ENCODE measurements at places on chromosomes 4 and X.

GRCh38 chr4:108793415-108793814 is 30.6 kb upstream of the ETNPPL start:
- no peak for DNase-seq

- DNase-seq = no peak
Observed at GRCh38 chrX:132267392-132267791, 48.1 kb upstream of the RAP2C start.

- DNase-seq = no peak
Observed at GRCh38 chrX:109187473-109188168, 294.3 kb downstream of the GUCY2F start.

DNA sequence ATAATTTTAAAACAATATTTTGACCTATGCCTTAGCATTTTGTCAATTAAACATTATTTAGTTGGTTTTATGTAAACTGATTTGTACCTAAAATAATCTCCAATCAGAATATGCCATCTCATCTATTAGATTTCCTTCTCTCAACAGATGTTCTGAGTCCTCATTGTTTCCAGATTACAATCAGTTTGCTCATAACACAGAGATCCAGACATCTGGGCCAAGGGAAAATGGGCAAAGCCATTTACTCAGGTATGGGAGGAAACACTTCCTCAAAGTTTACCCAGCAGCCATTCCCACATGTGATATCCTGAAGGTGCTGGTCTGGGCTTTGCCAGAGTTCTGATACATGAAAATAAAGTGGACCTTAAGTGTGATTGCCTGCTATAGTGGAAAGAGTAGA is 217.9 kb upstream of the GPC4 start:
- DNase-seq = no peak

- DNase-seq = no peak
Observed at GRCh38 chr4:78951862-78952472, 12.7 kb upstream of the PAQR3 start.

DNA sequence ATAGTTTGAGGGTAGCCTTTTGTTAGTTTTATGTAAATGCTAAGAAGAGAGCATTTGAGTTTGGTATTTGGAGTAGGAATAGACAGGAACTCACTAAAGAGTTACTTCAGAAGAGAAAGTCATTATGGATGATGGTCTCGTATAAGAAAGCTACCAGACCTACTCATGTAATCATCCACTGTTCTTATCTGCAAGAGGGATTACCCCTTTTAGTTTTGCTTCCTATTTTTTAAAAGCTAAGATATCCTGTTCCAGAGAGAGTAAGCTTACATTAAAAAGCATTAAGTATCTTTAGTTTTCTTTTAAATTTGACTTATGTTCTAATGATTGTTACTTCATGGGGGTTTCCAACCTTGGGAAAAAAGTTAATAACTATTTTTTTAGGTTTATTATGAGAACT is 12.5 kb upstream of the ART3 start:
- no peak for DNase-seq

DNA sequence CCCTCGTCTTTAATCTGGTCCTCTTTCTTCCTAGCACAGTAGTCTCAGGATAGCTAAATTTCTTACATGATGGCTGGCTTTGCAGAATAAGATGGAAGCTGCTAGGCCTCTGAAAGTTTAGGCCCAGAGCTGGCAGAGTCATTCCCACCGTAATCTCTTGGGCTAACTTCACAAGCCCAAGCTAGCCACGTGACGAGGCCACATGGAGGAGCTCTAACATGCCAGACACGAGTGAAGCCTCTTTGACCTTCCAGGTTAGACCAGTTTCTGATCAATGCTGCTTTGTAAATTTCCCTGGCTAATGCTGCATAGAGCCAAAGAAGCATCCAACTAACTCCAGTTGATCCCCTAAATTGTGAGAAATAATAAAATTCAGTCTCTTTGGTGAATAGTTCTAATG is 9.5 kb upstream of the CENPE start:
- DNase-seq = no peak

DNA sequence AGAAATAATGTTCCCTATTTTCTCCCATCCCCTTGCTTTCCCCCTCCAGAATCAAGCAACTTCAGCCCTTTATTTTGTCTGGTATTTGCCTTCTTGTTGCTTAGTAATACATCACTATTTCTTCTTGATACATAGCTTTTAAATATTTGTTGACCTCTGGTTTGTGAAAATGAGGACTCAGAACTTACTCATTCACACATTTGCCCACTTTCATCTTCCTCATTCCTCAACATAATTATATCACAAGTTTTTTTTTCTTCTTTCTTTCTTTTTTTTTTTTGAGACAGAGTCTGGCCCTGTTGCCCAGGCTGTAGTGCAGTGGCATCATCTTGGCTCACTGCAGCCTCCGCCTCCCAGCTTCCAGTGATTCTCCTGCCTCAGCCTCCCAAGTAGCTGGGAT is 28.9 kb upstream of the NDUFC1 start:
- DNase-seq = no peak

DNA sequence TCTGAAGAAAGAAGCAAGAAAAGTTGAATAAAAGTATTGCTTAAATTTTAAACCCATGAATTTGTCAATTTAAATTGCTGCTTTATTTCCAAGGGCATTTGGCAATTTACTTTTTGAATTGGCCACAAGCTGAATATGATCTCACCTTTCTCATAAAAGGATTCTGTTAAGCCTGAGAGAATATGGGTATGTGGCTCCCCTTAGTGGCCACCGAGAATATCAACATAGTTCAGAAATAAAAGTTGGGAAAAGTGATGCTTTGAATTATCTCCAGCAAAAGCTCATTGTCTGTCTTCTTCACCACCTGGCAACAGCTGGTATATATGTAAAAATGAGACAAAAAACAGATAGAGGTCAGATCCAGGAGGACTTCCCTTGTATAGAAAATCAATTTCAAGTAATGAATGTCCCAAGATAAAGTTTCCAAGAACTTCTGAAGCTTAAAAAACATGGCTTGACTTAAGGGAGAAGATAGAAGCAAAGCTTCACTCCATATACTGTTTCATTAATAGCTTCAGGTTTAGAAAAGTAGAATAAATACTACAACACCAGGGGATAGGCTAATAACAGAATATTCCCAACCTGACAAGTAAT is 290.7 kb upstream of the FAM241A start:
- no peak for DNase-seq

GRCh38 chrX:39304746-39305145 is 503.5 kb downstream of the MID1IP1 start:
- DNase-seq = no peak

- DNase-seq = no peak
Observed at GRCh38 chr4:166600264-166600663, 634.0 kb downstream of the SPOCK3 start.

GRCh38 chrX:46642145-46642544 is 68.6 kb downstream of the CHST7 start:
- DNase-seq = no peak

DNA sequence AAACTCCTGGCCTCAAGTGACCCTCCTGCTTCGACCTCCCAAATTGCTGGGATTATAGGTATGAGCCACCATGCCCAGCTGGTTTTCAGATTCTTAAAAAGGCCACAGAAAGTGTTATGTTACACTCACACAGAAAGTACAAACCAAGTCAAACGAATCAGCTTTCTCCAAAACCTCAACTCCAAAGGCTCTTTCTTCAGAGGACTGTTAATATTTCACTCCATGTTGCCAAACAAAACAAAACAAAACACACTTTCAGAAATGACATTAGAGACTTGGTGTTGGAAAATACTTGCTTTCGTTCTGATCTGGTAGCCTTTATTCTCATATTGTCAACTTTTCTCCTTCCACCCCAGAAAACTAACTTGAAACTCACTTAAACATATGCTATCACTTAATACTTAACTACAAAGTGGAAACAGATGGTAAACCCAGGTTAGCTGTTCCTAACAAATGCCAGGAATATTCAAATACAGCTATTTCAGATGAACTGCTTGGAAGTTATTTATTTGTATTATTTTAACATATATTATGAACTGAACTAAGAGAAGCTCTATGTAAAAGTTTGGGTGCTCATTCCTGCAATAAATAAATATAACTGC is 34.7 kb downstream of the RLIM start:
- DNase-seq = no peak

DNA sequence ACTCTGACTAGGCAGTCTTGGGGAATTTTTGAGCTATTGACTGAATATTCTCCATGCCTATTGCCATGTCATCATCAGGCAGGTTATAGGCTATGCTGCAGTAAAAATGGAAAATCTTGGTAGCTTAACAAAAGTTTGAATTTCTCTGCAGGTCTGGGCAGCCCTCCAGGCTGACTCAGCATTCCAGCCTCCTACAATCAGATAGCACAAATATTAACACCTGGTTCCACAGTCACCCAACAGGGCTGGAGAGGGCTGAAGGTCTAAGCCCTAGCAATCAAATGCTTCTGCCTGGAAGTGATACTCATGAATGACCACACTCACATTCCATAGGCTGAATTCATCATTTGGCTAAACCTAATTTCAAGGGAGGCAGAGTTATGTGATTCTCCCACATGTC is 9.6 kb upstream of the PPP3CA start:
- no peak for DNase-seq

GRCh38 chr4:39626261-39626660 is 12.4 kb downstream of the SMIM14 start:
- DNase-seq = no peak

GRCh38 chrX:115183980-115184379 is 5.2 kb upstream of the RBMXL3 start:
- no peak for DNase-seq

GRCh38 chrX:96752781-96753180 is 68.1 kb downstream of the DIAPH2 start:
- DNase-seq = no peak

GRCh38 chrX:66633541-66633940 is 5.3 kb downstream of the EDA2R start:
- DNase-seq = no peak

GRCh38 chr4:164509951-164510350 is 244.0 kb upstream of the SMIM31 start:
- no peak for DNase-seq

- DNase-seq = no peak
Observed at GRCh38 chrX:69070949-69071650, 94.2 kb downstream of the PJA1 start.

DNA sequence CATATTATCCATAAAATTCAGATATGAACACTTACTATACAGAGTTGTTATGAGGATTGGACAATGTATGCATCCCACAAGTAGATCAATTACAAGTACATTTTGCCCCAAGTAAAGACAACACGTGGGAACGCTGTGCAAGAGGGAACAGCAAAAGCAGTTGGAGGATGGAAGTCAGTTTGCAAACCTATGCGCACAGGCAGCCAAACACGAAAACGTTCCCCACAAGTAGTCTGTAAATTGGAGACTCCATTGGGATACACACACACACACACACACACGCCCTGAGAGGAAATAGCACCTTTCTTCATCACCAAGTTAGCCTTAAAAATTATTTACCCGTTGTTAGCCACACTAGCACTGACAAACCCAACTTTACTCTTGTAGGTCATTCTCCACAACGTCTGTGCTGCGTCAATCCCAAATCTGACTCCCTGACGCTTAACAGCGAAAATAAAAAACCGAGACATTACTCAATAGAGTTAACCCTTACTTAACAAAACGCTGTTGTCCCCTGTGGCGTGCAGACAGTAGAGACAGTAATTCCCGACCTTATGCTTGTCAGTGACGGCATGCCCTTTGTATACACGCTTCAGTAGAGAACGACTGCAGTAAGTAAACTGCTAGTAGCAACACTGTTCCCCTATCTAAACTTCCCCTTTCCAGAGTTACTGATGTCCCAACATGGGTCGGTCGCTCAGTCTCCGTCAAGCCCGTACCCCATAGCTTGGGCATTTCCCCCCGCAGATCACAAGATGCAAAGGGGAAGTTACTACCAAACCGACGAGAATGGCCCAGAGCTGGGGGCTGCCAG is 730 bp downstream of the MANBA start:
- DNase-seq = no peak

- peak; percentile 2 for DNase-seq
Observed at GRCh38 chrX:130165181-130165702, 399 bp downstream of the AIFM1 start.

DNA sequence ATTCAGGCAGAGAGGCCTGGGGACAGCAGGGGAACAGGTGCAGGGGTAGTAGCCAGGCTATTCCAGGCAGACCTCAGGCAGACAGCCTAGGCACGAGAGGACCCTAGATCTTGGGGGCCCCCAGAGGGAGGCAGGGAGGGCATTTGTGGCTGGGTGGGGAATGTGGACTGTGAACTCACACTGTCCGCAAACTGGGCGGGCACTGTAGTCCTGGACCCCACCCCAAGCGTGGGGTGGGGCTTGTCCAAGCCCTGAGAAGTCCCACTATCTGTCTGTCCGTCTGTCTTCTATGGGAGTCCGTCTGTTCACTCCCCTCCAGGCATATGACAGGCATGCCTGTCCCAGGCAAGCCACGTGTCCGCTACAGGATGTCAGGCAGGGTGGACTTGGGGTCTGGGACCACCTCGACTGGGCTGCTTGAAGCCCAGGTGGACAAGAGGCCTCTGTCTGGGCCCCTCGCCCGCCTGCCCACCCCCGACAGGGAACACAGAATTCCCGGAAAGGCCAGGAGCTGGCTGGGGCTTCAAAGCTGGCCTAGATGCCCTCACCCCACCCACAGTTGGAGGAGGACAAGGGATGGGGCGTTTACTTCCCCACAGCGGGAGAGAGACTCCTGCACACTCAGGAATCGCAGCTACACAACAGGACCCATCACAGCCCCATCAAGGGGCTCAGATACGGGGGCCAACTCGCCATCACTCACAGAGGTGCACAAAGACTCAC is at the start of gene SLC38A5:
SLC38A5 (minus strand) TSS at position 151 of the 723 bp plus-strand sequence. CDS start 2,336 bp downstream, outside the sequence.
- no peak for DNase-seq

- DNase-seq = no peak
Observed at GRCh38 chr4:127229855-127230608, 402.7 kb upstream of the INTU start.

DNA sequence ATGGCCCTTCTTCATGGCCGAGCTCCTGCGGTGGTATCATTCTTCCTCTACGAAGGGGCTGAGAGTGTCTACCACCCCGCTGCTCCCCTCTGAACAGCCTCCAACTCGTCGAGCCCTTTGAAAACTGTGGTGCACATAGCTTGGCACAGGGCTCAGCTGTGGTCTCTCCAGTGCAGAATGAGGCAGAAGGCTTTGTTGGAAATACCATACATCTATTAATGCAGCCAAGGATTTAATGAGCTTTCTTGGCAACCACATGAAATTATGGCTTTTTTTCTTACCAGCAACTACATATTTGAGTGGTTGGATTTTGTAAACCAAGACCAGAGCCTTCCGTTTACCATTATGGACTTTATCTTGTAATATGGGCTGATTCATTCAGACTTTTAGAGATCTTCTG is 61.7 kb upstream of the CBR4 start:
- DNase-seq = no peak

DNA sequence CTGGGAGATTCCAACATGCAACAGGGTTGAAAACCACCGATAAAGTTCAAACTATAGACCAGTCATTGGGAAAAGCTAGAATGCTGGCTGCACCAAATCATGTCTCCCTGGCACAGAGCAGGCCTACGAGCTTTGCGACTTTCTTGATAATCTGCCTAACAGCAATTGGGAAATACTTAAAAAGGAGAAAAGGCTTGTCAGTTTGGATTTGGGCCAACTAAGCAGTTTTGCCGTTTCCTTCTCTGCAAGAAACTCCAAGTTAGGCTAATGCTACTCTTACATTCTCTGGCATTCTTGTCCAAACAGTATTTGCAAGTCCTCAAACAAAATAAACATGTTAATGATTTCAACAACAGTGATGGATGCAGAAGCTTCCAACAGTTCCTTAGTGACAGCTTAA is 87.9 kb downstream of the PDK3 start:
- DNase-seq = no peak

- DNase-seq = no peak
Observed at GRCh38 chr4:143417679-143418403, 81.2 kb downstream of the GAB1 start.

GRCh38 chrX:17047224-17047623 is 100.8 kb downstream of the REPS2 start:
- DNase-seq = no peak

- peak; percentile 62 for DNase-seq
Observed at GRCh38 chr4:153153339-153153871, 50.8 kb upstream of the TRIM2 start.
